Natural killer cell treated with Interleukin-12 subunit alpha and Interleukin-12 subunit beta and Interleukin-15 and Interleukin-18, amount 100 ng/mL, for 72 hours (primary cell): ENCODE measurements at places on chromosomes 2 and 18. TPM values are rescaled to one million over a fixed set of nuclear protein-coding genes. Genes with fewer than 3 reads are reported as not detected.

GRCh38 chr2:72361521-72361920 is 213.9 kb upstream of the CYP26B1 start:
- DNase-seq, result no peak

DNA sequence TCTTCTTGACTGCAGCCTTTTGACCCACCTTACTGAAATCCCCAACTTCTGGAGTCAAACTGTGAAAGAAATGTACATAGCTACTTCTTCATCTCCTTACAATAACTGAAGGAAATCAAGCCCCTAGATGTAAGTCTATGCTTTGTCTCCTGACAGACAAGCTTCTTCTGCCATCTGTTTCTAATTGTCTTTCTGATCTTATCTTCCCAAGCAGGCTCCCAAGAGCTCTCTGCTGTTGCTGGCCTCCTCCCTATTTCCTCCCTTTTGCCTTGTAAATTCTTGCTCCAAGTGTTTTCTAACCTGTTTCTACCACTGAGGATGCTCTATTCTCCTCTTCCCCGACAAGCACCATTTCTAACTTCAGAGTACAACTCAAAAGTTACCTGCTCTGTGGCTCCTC is 77.4 kb upstream of the OSR1 start:
- DNase-seq, result no peak

DNA sequence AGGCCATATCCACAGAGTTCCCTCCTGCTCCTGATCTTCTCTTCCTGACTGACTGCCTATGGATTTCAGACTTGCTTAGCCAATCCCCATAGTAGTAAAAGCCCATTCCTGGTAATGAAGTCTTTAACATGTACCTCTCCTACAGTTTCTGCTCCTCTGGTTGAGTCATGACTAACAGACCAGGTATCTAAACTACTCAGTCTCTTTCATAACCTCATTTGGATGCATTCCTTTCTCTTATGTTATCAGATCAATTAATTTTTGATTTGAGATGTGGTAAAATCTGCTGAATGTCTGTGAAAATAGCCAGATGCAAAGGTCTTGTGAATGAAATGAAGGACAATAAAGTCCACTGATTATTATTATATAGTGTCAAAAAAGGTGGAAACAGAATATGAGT is 198.0 kb downstream of the NBAS start:
- no peak for DNase-seq

Gene FOXD4L1
- 0.31 TPM for total RNA-seq

Gene ABCB11
- not detected for total RNA-seq

GRCh38 chr2:126668254-126668653 is 12.3 kb downstream of the GYPC start:
- no peak for DNase-seq

GRCh38 chr18:1848716-1849115 is 722.6 kb downstream of the METTL4 start:
- no peak for DNase-seq

Gene PLA2R1
- not detected for total RNA-seq

Gene HOXD13
- not detected for total RNA-seq

DNA sequence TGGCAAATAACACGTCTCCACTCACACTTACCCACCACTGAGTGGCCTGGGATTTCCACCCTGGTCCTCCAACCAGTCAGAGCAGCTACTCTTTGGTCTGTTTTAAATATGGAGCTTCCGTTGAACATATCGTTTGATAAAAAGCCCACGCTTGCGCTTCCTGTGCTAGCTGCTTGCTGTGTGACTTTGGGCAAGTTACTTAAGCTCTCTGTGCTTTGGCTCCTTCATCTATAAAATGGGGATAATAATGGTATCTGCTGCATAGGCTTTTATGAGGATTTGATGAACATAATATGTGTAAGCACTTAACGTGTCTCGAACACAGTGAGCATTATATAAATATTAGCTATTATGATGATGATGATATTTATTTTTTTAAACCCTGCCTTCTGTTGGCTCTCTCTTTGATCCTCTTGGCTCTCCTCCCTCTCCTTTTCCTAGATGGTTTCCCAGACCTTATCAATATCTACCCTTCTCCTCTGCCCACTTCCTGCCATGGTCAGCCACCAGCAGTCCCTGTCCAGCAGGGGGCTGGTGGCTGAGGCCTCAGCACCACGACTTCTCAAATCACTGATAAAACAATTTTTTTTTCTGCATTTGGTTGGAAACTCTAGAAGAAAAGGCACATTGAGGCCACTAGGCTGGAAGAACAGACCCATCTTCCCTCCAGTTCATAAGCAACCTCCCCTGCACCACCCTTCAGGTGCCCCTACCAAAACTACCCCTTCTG is 191.9 kb downstream of the LOXHD1 start:
- DNase-seq, result no peak

- no peak for DNase-seq
Observed at GRCh38 chr2:173238385-173238784, 116.3 kb upstream of the CDCA7 start.

- no peak for DNase-seq
Observed at GRCh38 chr18:24878289-24878688, 417.9 kb downstream of the HRH4 start.

DNA sequence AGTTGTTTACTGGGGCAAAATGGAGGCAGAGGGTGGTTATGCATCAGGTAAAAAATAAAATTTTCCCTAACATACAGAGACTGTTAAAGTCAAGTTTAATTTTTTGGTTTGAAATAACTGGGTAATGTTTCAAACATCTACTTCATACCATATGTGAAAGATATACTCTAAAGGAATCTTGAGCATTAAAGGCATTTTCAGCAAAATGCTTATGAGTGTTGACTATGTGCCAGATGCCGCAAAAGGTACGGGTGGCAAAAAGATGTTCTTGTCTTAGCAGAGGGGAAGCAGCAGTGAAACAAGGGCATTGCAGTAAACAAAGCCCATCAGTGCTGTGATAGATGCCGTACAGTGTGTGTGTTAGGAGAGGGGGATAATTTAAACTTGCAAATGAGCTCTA is 263.1 kb upstream of the ID2 start:
- no peak for DNase-seq

DNA sequence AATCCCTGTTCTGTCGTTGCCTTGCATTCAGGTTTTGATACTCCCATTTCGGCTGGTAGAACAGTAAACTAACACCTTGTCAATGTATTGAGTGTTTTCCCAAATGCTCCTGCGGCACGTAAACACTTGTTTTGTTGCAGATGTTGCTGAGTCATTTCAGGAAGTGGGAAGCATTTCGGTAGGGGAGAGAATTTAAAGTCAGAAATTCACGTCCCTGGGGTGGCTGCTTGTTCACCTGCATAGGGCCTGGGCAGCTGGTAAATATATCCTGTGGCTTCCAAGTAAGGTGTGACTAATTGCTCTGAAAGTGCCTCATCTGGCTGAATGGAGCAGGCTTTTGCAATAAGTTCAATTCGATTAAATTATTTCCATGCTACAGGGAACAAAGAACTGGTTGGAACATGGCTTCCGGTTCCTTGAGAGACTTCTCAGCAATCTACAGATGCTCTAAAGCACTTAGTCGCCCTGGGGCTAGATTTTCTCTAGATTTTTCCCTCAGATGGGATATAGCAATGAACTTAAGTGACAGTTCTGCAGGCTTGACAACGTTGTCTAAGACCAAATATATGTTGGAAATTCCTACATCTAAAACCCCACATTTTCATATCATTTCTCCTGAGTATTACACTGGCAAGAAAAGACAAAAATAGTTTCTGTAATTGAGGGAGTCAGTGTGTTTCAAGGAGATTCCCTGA is 5.2 kb downstream of the GALR1 start:
- DNase-seq, result no peak

Gene AFF3
- total RNA-seq, result not detected

- DNase-seq, result no peak
Observed at GRCh38 chr18:47821314-47821713, 109.1 kb downstream of the SMAD2 start.

Gene CCDC85A
- total RNA-seq, result not detected

- DNase-seq, result no peak
Observed at GRCh38 chr2:226679389-226680065, 120.1 kb downstream of the IRS1 start.

GRCh38 chr2:194260185-194260584 is 1396.8 kb upstream of the SLC39A10 start:
- no peak for DNase-seq
